ENCODE measurements at places on chromosomes 13 and 19.

DNA sequence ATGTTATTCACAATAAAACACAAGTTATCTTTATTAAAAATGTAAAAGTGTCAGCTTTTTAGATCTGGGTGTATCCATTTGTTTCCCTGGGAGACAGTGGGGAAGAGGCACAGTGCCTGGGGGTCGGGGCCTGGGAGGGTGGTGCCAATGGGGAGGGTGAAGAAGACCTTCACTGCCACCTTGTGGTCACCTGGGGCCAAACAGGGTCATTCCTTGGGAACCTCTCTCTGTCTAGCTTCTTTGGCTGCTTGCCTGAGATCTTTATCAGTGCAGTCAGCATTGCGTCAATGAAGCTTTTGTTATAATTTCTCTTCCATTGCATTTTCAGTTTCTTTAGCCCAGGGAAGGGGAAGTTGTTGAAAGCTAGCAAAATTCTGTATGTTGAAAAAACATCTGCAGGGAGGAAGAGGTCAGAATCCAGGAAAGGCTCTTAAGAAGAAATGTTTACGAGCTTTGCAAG lies 39.1 kb downstream of the PCDH8 start:
- DNase-seq, result no peak

- DNase-seq, result no peak
Observed at GRCh38 chr13:23020246-23020843, 160.4 kb upstream of the SGCG start.

GRCh38 chr19:20247016-20247683 lies 80.1 kb downstream of the ZNF486 start:
- DNase-seq, result no peak

DNA sequence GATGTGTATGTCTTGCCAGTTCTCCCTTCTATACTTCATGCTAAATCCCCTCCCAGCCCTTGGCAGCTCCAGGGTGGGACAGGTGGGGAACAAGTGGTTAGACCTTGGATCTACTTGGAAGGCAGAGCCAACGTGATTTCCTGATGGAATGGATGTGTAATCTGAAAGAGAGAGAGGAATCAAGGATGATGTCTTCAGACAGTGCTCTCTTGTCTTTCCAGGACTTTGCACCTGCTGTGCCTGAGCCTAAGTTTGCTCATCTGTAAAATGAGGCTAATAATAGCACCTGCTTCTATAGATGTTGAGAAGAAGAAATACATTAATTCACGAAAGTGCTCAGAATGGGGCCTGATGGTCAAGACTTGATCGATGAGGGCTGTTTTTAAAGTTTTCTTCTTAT lies 7.0 kb upstream of the EGLN2 start:
- no peak for DNase-seq

DNA sequence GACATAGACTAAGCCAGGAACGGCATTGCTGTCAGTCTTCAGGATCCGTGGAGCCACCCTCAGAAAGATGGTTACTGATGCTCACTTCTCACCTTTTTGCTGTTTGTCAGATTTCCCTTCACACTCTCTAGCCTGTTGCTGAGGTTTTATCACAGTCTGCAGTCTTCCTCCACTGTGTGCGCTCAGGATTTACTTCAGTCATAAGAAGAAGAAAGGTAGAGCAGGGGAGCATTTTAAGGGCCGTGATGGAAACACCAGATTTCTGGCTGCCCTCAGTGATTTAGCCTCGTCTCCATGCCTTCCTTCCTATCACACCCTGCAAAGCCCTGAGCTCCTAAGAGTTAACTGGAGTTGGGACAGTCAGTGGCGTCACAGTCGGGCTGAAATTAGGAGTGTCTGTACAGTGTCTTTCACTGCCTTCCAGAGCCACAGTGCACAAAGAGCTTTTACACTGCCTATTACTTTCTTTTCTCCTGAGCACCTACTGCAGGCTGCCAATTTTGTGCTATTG lies 60.0 kb upstream of the GPR183 start:
- no peak for DNase-seq

GRCh38 chr13:27961227-27962085 lies 7.7 kb downstream of the CDX2 start:
- no peak for DNase-seq

- no peak for DNase-seq
Observed at GRCh38 chr13:69124996-69125395, 982.6 kb upstream of the ATXN8OS start.

Data from activated T-helper 1 cell treated with anti-CD3 and anti-CD28 coated beads, Interleukin-2, amount 50 U/mL, for 16 hours (primary cell).